Stimulated activated CD8-positive, alpha-beta memory T cell treated with anti-CD3 and anti-CD28 coated beads, Interleukin-15, amount 100 ng/mL, for 1 hour (primary cell): ENCODE measurements at places on chromosomes 12 and 14.

DNA sequence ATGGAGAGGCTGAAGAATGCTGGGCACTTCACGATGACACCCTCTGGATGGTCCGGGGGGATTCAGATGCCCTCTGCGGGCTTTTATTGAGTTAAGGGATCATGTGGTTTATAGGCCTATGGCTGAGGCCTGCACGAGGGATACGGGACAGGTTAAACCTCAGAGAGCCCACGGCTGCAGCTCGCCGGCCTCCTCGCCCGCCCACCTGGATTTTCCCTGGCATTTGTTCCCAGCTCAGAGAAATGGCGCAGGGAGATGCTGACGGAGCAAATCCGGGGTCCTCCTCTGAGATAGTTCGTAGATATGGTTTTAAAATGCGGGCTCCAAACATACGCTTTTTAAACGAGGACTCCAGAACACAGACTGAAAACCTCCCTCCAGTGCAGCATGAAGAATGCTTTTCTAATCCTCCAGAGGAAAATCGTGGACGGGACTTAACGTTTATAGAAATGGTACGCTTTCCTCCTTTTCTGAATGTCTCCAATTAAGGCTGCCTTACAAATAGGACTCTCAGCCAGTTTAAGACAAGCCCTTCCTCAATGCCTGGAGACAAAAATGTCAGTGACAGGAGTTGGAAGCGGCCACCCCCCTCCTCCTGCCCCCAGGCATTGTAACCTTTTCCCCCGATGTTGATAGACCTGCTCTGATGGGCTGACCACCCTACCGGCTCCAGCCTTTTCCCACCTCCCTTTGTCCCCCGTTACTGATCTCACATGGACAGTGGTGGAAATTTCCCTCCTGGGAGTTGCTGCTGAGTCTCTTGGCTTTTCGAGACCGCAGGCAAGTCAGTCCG, 16.6 kb downstream of the CCND2 start:
- DNase-seq, result no peak

- no peak for DNase-seq
Measured at GRCh38 chr12:2804393-2805142, 7.9 kb upstream of the ITFG2 start.

DNA sequence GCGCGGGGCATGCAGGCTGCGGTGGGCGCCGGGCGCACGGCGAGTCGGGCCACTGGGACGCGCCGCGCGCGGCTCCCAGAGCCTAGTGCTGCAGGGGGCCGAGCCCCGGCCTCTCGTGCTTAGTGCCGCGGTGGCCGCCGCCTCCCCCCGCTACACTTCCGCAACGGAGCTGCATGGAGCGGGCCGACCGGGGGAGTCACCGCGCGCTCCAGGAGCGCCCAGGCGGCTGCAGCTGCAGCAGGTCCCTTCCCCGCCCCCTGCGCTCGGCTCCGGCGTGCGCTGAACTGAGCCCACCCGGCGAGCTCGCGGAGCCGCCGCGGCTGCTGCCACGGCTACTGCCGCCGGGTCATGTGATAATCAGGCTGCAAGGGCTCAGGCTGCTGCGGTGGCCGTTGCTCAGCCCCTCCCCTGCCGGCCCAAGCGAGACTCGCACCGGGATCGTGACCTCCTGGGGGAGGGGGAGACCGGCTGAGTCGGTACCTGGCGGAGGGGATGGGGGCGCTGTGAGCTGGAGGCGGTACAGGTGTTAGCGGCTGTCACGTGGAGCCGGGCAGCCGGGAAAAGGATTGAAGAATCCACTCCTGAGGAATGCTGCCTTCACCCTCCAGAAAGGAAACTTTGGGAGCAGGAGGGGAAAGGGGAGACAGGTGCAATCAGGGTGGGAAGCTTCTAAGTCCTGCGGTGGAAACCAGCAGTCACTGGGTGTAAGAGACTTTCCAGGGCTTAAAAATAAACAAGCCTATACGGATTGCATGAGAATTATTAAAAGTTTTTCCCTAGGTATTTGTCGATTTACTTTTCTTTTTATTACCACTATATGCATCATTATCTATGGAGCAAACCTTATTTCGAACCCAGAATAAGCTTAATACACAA, at the start of gene PPM1H:
Gene PPM1H (minus strand): TSS at position 352 of the 876 bp plus-strand sequence. CDS start 414 bp downstream, outside the sequence.
- DNase-seq, result no peak

- DNase-seq, result no peak
Measured at GRCh38 chr12:94146166-94146936, 2.0 kb upstream of the PLXNC1 start.

GRCh38 chr12:119642986-119643385, 24.9 kb upstream of the PRKAB1 start:
- no peak for DNase-seq

- DNase-seq, result no peak
Measured at GRCh38 chr12:67477681-67478265, 170.8 kb upstream of the DYRK2 start.

- DNase-seq, result no peak
Measured at GRCh38 chr14:93956514-93957332, 19.6 kb downstream of the ASB2 start.

- DNase-seq, result no peak
Measured at GRCh38 chr12:23504043-23504442, 445.4 kb downstream of the SOX5 start.

DNA sequence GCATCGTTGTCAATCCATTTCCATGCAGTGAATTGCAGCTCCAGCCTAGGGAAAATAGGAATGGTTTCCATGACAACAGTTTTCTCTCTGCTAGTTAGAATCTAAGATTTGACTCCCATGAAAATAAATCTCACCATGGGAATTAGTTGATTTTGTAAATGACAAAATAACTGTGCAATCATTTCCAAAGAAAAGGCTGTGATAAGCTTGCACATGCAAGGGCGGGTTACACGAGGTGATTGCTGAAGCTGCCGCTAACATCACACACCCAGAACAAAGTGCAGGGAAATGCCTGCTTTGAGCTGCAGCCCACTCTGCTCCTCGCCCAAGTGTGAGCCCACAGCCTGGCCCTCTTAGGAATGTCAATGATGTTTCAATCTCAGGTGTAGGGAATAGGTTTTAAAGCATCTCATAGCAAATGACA, 53.8 kb downstream of the TRIM9 start:
- no peak for DNase-seq

DNA sequence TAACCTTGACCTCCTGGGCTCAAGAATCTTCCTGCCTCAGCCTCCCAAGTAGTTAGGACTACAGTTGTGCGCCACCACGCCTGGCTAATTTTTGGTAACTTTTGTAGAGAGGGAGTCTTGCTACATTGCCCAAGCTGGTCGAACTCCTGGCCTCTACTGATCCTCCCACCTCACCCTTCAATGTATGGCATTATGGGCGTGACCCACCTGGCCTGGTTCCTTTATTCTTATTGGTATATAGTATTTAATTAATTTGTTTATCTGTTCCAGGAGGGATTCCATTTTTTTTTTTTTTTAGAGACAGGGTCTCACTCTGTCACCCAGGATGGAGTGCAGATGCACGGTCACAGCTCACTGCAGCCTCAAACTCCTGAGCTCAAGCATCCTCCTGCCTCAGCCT, 40.9 kb upstream of the EAPP start:
- DNase-seq, result no peak

- no peak for DNase-seq
Measured at GRCh38 chr14:50007123-50007903, 109.1 kb downstream of the VCPKMT start.

GRCh38 chr12:105084251-105085250, at the start of gene ALDH1L2:
ALDH1L2 (minus strand) TSS chr12:105084458; CDS start chr12:105084436, 22 bp downstream.
- no peak for DNase-seq

DNA sequence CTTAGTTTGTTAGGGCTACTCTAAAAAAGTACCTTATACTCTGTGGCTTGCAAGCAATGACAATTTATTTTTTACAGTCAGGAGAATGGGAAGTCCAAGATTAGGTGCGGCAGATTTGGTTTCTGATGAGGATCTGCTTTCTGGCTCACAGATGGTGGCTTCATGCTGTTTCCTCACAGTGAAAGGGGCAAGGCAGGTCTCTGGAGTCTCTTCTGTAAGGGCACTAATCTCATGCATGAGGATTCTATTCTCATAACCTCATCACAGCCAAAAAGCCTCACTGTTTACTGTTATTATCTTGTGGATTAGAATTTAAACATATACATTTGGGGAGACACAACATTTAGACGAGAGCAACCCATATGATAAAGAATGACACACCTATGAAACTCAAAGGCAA, 1957.4 kb upstream of the SEL1L start:
- no peak for DNase-seq

DNA sequence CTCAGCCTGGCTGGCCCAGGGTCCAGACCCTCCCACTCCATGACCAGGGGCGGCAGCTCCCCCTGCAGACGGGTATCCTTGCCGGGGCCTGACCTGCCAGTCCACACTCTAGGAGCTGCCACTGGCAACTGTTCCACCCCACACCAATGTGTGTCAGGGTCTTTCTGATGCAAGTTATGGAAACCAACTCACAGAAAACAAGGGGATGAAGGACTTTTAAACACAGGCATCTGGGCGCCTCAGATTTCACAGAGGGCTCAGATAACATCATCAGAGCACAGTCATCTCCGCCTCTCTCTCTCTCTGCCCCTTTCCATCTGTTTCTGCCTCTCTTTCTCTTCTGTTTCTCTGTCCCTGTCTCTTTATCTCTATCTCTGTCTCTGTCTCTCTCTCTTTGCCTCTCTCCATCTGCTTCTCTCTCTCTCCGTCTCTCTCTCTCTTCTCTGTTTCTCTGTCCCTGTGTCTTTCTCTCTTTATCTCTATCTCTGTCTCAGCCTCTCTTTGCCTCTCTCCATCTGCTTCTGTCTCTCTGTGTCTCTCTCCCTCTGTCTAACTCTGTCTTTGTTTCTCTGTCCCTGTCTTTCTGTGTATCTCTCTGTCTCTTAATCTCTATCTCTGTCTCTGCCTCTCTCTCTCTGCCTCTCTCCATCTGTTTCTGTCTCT, 67.4 kb upstream of the FBRSL1 start:
- DNase-seq, result no peak

- DNase-seq, result no peak
Measured at GRCh38 chr14:87141801-87142200, 851.2 kb downstream of the GALC start.

DNA sequence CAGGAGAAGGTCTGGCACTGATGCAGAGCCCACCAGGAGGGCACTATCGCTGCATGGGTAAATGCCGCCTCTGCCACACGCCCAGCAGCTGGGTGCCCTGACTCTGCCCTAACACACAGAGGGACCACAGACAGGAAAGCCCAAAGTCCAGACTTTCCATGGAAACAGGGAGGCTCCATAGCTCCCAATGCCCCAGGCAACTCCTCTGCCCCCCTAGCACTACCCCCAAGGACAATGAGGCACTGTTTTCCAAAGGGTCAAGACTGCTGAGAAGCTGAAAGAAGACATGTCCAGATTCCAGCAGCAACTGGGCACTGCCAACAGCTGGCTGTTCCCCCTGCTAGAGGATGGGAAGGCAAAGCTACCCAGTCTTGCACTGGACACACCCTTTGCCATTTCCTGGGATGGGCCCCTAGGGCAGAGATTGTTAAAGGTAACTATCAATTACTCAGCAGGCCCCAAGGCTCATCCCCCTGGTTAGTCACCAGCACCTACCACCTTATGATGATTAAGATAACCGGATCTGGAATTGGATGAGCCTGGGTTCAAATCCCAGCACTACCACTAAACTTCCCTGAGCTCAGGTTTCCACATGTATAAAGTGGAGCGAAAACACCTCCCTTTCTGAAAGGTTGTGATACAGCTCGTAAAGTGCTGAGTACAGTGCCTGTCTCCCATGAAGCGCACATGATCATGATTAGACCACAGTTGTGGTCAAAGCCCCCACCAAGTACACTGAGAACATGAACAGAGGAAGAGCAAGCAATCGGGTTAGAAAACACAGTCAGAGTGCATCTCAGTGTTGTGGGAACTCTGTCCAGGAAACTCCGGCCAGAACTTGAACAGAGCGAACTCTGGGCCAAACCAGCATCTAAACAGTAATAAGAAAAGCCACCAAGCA, 3.3 kb downstream of the PXN start:
- no peak for DNase-seq

DNA sequence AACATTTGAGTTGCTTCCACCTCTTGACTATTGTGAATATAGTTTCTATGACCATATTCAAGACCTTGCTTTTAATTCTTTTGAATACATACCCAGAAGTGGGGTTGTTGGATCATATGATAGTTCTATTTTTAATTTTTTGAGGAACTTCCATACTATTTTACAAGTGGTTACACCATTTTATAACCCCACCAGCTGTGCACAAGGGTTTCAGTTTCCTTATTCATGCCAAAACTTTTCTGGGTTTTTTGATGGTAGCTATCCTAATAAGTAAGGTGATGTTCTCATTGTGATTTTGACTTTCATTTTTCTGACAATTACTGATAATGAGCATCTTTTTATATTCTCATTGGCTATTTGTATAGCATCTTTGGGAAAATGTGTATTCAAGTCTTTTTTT, 109.4 kb upstream of the GARIN2 start:
- DNase-seq, result no peak

GRCh38 chr14:30223966-30224365, 296.3 kb upstream of the PRKD1 start:
- DNase-seq, result no peak

- no peak for DNase-seq
Measured at GRCh38 chr12:75706786-75707605, 195.6 kb upstream of the KRR1 start.

DNA sequence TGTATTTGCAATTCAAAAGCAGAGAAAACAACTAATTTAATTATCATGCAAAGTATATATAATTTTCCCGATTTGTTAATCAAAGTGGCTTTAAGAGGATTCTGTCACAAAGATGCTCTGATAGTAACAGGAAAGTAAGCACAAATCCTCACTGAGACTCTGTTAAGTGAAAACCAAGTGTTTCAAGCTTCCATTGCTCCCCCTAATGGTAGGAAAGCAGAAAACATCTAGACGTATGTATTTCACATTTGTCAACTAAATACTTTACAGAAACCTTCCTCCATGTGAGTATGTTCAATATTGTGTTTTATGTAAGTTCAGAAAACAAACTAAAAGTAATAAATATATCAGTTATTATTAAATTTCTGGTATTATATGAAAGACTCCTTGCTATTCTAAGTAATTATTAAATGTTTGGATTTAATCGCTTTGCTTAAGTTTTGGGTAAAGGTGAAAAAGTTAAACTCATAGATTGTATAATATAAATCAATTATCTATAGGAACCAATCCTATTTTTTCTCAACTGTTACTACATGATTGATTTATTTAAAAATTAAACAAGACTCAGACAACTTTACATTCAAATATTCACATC, 1.5 kb upstream of the NTS start:
- DNase-seq, result no peak

- no peak for DNase-seq
Measured at GRCh38 chr14:101034986-101035385, 131.5 kb upstream of the RTL1 start.

DNA sequence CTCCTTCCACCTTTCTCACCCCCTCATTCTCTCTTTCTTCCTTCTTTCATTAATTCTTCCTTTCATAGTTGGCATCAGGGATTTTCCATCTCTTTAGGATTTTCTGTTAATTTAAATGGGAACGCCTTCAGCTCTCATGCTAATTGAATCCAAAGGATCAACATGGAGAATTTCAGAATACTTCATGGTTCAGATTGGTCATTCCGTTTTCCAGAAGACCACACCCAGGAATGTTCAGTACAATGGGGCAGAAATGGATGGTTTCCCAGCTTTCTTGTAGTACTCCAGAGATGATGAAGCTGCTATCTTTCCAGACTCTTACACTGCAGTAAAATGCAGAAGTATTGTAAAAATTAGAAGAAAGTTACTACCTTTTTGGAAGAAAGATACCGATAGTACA, 440.0 kb downstream of the DAD1 start:
- no peak for DNase-seq
